ENCODE measurements at places on chromosomes 1 and 21.

DNA sequence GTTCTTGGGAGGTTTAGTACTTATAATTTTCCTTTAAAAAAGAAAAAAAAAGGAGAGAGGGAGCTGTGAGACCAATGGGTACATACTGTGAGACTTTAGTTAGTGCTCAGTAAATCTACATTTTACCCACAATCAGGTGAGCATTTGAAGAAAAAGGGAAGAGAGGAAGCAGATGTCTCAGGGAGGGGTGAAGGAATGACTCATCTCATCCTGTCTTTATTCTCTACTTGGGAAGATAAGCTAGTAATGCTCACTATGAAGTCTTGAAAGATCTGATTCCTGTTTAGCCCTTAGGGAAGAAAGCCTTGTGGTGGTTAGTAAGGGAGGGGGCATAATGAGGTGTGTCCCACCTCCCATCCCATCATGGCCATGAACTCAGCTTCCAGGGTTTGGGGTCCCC lies 112.6 kb downstream of the PLD5 start:
- no peak for DNase-seq

GRCh38 chr1:173590557-173590956 lies 12.3 kb downstream of the SLC9C2 start:
- no peak for DNase-seq

- DNase-seq = no peak
These were observed 102.2 kb downstream of the RGL1 start for GRCh38 chr1:183907070-183907469.

DNA sequence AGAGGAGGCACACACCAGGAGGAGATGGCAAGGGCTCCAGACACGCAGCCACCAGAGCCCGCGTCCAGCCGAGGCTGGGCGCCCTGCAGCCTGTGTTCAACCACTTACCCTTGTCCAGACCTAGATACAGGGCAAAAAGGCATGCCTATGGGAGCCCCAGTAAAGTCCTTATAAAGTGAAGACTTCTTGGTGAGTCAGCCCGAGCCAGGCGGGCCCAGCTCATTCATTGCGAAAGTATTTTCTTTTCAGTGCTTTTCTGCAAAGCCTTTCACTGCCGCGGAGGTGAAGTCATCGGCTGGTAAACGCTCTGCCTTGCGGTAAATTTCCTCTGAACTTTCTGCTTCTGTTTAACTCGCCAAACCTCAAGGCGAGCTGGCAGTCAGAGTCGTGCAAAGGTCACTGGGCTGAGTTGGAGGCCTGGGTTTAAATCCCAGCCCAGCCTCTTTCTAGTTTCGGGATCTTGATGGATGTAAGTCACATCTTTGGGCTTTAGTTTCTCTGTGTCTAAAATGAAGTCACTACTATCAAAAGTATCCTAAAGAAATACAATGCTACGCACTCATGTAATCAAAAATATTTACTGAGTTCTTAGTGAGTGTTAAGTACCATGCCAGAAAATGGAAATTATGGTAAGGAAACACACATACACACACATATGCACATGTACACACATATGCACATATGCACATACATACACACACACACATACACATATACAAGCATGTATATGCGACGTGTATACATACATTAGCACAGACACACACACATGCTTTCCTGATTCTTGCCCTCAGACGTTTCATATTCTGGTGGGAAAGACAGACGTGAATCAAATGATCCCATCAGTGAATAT lies 54.7 kb upstream of the IFFO2 start:
- DNase-seq = no peak

DNA sequence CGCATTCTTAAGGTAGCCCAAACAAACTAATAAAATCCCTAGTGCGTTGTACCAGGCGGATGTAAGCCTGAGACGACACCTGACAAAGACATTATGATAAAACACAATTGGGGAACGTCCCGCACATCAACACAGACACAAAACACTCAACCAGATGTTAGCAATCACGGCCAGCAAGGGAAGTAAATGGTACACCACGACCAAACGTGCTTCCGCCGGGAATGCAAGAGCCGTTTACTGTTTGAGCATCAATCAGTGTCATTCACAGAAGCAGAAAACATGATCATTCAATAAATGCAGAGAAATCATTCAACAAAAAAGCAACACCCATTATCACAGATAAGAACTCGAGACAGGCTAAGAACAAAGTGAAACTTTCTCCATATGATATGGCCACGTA lies 49.4 kb upstream of the COL18A1 start:
- no peak for DNase-seq

- DNase-seq = no peak
These were observed 55.4 kb downstream of the LAMC2 start for GRCh38 chr1:183241471-183241870.

DNA sequence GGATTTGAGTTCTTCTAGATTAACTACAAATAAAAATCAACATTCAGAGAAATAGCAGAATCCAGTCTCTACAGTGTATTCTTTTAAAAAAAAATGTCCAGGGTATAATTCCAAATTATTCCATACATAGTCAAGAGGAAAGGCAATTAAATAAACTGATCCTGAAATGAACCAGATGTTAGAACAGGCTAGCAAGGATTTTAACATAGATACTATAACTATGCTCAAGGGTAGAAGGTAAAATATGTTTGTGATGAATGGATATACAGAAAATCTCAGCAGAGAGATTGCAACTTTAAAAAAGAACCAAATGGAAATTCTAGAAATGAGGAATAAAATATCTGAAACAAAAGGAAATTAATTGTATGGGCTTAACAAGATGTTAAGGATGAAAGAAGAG lies 32.4 kb downstream of the CYYR1 start:
- no peak for DNase-seq
